ENCODE measurements at places on chromosomes 16 and 17. TPM values are rescaled to one million over a fixed set of nuclear protein-coding genes. Genes with fewer than 3 reads are reported as not detected.
A peak's percentile ranks its signal among the peaks of the same experiment; 100 is the strongest.

Gene KRTAP2-2
- polyA plus RNA-seq, result 0.74 TPM

Gene SNX20
- polyA plus RNA-seq, result not detected

Gene INCA1
- polyA plus RNA-seq, result 1.2 TPM

Gene P2RX5
- 2.8 TPM for polyA plus RNA-seq

Gene CASKIN1
- polyA plus RNA-seq, result not detected

Gene GPR142
- polyA plus RNA-seq, result not detected

Gene CCL16
- not detected for polyA plus RNA-seq

Gene TMEM132E
- not detected for polyA plus RNA-seq

Gene TPSD1
- polyA plus RNA-seq, result not detected

GRCh38 chr16:65200156-65200773, 78.4 kb upstream of the CDH11 start:
- DNase-seq, result no peak

DNA sequence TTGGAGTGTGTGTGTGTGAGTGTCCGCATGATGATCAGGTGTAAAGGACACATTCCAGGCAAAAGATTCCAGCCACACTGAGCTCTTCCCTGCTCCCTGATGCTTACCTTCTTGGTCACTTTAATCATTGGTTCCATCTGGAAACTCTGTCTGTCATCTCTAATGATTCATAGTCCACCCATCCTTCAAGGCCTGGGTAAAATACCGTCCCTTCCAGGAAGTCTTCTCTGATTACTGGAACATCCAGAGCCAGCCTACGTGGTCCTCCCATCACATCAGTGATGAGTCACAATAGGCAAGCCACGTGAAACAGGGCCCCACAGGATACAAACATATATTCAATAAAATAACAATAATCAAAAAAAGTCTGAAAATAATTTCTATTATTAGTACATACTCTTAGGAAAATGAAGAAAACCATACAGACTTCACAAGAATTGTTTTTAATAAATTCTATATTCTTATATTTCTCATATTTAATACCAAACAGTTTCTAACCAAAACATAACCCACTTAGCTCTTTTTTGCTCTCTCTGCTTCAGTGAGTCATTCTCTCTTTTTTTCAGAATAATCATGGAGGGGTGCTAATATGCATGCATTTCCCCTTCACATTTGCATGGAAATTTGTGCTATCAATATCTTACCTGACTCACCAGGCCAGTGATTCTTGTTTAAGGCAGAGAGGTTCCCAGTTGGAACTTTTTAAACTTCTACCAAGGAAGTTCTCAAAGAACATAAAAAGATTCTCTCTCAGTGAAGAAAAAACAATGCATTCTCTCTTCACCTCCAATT, 263.2 kb downstream of the TOX3 start:
- no peak for DNase-seq

GRCh38 chr17:30554839-30555751, 77.9 kb downstream of the GOSR1 start:
- peak; percentile 41 for DNase-seq

DNA sequence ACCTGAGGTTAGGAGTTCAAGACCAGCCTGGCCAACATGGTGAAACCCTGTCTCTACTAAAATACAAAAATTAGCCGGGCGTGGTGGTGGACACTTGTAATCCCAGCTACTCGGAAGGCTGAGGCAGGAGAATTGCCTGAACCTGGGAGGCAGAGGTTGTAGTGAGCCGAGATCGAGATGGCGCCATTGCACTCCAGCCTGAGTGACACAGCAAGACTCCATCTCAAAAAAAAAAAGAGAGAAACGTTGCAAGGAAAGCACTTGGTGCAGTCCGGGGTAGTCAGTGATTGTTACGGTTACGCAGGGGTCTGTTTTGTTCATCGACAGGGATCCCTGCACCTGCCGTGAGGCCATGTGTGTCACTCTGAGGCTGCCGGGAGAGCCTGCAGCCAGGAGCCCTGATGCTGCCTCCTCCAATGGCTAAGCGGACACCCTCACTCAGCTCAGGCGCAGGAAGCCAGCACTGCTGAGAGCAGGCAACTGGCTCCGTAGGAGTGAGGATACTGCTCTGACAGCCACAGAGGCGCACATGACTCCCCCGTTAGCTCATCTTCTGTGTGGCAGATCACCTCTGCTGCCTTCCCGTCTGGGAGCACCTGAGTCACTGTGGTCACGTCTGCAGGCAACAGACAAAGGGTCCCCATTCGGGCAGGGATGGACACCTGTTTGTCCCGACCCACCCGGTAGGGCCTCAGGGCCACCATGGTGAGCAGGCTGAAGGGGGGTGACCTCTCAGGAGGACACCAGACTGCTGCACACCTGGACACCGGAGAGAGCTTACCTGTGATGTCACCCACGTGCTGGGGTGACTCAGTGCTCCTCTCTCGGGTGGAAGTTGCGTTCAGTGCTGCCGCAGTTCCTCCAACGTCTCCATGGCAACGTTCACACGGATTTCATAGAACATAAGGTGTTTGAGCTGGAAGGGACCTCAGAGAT, 5.2 kb upstream of the RAB26 start:
- no peak for DNase-seq

GRCh38 chr16:6209355-6209930, 1111.8 kb upstream of the EEF2KMT start:
- no peak for DNase-seq

DNA sequence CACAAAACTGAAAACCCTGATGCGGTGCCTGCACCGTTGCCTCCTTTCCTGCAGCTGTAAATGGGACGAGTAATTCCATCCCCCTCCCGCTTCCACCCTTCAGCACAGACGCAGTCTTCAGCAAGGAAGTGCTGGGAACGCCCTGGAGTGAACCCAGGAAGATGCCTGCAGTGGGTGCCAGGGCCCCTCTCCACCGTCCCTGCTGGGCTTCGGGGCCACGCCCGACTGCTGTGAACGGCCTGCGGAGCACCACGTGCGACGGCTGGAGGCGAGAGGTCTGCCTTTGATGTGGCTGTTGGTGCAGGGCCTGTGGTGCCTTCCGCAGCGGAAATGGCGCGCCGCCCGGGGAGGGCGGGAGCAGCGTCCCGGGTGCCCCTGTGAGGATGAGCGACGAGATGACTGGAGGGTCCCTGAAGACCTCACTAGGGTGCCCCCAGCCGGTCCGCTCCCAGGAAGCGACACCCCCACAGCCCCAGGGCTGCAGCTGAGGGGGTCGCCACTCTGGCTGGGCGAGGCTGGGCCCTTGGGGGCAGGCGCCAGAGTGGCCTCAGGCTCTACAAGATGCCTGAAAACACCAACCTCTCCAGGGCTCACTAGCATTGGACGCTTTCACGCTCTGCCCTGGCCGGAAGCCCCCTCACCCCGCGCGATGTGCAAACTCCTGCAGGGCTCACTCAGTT, 749 bp upstream of the MC1R start:
- DNase-seq, result peak; percentile 89

GRCh38 chr17:39608142-39608981, 642 bp upstream of the NEUROD2 start:
- DNase-seq, result no peak

Measured in GM23248 (cell line).